ENCODE measurements at places on chromosomes 1 and 21. TPM values are rescaled to one million over a fixed set of nuclear protein-coding genes. Genes with fewer than 3 reads are reported as not detected.

GRCh38 chr1:218164111-218164929, 120.8 kb upstream of the RRP15 start:
- peak overlapping the region; percentile 92 for H3K4me3 ChIP-seq
- H3K4me1 ChIP-seq, result peaks cover 28% of the 10 kb centered on the region
- H3K27ac ChIP-seq, result peak overlapping the region; percentile 67
- H3K27me3 ChIP-seq, result peaks cover 29% of the 10 kb centered on the region

DNA sequence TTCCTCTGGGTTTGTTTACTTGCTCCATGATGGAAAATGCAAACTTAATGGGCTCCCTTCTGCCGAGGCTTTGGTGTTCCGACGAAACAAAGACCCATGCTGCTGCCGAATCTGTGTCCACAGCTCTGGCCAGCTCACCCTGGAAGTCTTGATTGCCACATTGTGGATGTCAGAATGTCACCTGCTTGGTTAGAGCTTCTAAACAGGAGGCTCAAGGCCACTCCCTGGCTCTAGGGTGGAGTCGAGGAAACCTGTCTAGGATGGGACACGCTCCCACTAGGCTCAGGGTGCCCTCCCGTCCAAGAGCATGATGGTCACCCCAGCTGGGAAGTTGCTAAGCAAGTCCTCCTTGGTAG, 279.3 kb upstream of the VAMP3 start:
- H3K36me3 ChIP-seq, result no peaks in the 10 kb centered on the region
- H3K27ac ChIP-seq, result peak overlapping the region; percentile 37
- H3K27me3 ChIP-seq, result no peaks in the 10 kb centered on the region
- H3K4me3 ChIP-seq, result no peak overlapping the region
- H3K4me1 ChIP-seq, result peaks cover 17% of the 10 kb centered on the region
- no peak for DNase-seq

GRCh38 chr1:111961016-111961415, 28.5 kb downstream of the KCND3 start:
- no peaks in the 10 kb centered on the region for H3K27me3 ChIP-seq
- peaks cover 19% of the 10 kb centered on the region for H3K4me1 ChIP-seq
- H3K36me3 ChIP-seq, result no peaks in the 10 kb centered on the region

DNA sequence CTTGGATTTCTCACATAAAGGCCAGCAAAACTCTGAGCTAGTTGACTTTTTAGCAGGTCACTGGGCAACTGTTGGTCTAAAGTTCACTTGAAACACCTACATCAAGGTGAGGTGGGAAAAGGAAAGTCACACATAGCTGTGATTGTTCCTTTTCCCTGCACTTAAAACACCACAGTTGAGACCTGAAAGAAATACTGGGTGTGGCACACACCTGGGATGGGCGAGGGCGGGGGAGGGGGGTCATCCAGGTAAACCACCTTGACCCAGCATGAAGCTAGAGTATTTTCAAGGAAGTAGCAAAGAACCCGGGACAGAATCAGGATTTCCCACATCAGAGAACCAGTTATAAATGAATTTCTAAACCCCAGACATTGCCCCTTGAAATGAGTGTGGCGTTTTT, 26.4 kb downstream of the ZNF697 start:
- H3K27me3 ChIP-seq, result no peaks in the 10 kb centered on the region
- peaks cover 30% of the 10 kb centered on the region for H3K36me3 ChIP-seq
- peaks cover 41% of the 10 kb centered on the region for H3K4me1 ChIP-seq
- no peak for DNase-seq
- peak overlapping the region; percentile 1 for H3K27ac ChIP-seq

SLFNL1 gene
- not detected for total RNA-seq

DNA sequence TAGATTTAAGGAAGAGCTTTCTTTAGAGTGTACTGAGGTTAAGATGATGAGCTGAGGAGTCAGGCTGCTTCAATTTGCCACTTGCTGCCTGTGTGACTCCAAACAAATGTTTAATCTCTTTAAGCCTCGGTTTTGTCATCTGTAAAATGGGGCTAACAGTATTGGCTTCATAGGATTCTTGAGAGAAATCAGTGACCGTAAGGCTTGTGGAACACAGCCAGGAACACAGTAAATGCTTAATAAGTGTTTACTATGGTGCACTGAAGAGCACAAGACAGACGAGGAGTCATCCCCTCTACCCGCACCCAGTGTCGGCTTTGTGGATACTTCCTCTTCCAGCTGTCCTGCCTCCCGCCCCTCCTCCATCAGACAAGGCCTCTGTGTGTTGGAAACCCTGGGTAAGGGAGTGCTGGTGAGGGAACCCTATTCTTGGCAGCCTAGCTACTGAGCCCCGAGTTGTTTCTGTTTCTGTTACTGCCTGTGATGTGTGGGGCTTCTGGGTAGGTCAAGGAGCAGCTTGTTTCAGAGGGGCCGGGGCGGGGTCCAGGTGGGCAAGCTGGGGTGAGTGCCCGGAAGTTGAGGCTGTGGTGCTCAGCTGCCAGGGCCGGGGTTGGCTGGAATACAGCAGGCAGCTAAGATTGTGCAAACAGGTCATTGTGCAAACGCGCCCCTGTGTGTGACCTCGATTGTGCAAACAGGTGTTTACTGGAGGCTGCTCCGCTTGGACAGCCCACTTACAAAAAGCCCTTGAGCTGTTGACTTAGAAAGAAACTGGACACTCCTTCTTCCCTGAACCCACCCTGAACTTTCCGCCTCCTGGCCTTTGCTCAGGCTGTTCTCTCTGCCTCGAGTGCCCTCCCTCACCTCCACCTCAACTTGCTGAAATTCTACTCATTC, 4.0 kb upstream of the CSF3R start:
- no peak overlapping the region for H3K27ac ChIP-seq
- DNase-seq, result no peak
- H3K4me3 ChIP-seq, result no peak overlapping the region

DNA sequence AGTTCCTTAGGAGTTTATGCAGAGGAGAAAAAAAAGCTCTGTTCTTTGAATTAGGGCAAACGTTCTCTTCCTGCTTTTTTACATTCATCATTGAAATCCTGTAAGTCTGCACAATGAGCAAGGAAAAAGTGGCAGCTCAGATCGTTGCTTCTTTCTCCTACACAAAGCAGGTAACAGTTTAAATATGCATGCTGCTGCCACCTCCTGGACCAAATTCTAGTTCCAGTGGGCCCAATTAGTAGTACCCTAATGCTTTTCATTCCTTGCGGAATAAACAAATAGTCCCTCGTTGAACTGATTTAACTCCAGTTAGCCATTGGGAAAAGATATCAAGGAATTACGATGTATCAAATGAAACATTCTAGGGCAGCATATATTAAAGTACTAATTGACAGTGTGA, 20.1 kb downstream of the YTHDF2 start:
- no peak for DNase-seq
- peak overlapping the region; percentile 58 for H3K27ac ChIP-seq
- H3K27me3 ChIP-seq, result no peaks in the 10 kb centered on the region
- H3K36me3 ChIP-seq, result peaks cover 26% of the 10 kb centered on the region
- H3K4me3 ChIP-seq, result no peak overlapping the region

DNA sequence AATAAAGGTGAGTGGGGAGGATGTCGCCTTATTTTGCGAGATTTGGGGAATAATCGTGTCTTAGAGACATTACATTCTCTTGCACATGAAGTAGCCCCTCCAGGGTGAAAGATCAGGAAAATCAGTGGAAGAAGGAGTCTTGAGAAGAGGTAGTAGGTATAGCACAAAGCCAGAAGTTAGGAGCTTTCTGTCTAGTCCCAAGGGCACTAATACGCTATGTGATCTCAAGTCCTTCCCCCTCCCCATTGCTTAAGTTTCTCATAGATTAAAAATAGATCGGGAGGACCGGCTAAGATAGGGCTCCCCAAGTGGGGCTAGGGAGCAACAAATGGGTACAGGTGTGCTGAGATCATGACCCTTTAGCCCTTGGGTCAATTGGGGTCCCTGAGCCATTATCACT, 13.5 kb downstream of the LRRN2 start:
- H3K27me3 ChIP-seq, result no peaks in the 10 kb centered on the region
- no peak overlapping the region for H3K4me3 ChIP-seq
- H3K27ac ChIP-seq, result no peak overlapping the region
- H3K36me3 ChIP-seq, result no peaks in the 10 kb centered on the region

CROCC gene
- 73.9 TPM for total RNA-seq

SH2D2A gene
- total RNA-seq, result 6.9 TPM

DNA sequence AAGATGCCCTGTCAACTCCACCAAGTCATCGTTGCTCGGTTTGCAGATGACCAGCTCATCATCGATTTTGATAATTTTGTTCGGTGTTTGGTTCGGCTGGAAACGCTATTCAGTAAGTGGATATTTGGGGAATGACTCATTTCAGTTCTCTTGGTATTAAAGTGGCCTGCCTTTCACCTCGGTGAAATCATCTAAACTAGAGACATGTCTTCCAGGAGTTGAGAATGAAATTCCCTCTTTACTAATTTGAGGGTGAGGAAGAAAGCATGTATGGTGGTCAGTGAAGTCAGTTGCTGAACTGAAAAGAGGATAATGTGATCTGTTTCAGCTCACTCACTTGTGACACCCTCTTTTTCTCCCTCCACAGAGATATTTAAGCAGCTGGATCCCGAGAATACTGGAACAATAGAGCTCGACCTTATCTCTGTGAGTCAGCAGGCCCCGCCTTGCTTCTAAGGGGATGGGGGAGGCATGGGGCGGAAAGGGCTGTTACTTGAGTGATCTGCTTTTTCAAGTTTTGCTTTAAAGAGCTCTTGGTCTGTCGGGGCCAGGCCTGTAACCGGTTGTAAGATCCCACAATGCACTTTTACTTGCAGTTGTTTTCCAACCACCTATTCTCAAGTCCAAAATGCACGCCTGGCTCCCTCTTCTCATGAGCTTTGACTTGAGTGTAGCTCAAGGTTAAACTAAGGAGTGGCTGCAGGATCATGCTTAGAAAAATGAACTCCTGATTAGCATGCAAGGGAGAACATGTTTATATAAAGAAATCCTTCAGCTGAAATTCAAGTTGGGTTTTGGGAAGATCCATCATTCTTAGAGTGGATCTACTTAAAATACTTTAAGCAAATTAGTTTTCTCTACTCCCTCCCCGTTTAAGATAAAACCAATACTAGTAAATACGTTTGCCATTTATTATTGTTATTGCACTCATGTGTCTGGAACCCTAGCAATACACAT, 59.8 kb downstream of the CAPN2 start:
- peak overlapping the region; percentile 69 for H3K27ac ChIP-seq
- no peak for DNase-seq
- H3K27me3 ChIP-seq, result no peaks in the 10 kb centered on the region
- H3K4me3 ChIP-seq, result no peak overlapping the region
- peaks cover 17% of the 10 kb centered on the region for H3K4me1 ChIP-seq

Data from WTC11 (cell line).